Foreskin keratinocyte (primary cell): ENCODE measurements at places on chromosomes 7 and 10. TPM values are rescaled to one million over a fixed set of nuclear protein-coding genes. Genes with fewer than 3 reads are reported as not detected.

GRCh38 chr10:36220151-36220550 lies 578.1 kb upstream of the FZD8 start:
- DNase-seq = no peak

- no peak for DNase-seq
Observed at GRCh38 chr7:44615793-44616192, 9.4 kb downstream of the OGDH start.

DNA sequence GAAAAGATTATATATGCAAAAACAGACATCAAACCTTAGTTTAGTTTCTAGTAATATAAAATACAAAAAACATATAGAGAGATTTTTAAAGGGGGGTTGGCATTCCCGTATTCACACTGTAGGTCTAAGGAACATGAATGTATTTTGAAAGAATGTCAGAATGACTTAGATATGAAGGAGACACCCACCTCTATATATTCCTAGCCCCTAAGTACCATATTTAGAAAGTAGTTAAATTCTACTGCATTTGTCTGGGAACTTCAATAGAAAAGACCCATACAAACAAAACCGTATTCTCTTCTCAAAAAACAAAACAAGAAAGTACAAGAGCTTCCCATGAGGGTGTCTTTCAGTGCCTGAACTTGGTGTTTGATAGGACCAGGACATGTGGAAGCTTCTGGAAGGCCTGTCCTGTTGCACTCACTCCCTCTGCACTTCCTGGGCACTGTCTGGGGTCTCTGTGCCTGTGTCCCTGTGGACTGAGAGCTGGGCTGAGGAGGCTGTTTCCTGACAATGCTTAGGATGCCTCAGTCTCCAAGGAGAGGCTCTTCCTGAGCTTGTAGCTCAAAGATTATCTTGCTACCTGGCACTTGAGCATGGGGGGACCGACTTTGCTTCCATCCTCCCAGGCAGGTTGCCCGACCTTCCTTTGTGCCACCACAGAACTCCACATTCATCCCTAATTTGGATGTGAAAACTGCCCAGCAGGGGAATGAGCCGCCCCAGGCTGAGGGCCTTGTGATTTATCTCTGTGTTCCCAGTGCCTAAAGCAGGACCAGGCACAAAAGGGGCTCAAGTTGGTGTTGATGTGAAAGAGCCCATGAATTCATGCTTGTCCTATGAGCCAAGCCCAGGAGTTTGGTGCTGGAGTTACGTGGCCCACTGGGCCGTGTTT lies 44.4 kb upstream of the KLF6 start:
- no peak for DNase-seq

DNA sequence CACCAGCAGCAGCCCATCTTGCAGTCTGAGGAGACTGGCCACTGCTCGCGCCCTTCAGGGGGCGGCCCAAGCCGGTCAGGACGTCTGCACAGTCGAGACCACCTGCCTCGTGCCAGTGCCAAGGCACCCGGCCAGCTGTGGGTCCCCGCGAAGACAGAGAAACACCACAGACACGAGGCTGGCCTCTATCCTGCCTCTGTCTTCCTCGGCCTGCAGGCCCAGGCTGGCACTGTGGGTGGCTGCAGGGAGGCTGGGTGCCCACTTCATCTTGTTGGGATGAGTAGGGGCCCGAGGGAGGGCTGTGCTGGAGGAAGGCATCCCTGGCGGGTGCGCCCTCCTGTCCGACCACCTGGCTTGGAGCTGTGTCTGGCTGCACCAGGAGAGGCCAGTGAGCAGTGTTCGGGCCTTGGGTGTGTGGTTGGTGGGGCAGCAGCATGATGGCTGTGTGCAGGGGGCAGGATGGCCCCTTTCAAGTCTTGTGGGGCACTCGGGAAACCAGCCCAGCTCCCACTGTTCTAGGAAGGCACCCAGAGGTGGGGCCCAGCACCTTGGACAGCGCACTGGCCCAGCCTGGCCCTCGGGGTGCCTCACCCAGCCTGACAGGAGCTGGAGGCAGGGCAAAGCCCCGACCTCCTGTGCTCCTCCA lies 7.3 kb downstream of the DPYSL4 start:
- no peak for DNase-seq

DNA sequence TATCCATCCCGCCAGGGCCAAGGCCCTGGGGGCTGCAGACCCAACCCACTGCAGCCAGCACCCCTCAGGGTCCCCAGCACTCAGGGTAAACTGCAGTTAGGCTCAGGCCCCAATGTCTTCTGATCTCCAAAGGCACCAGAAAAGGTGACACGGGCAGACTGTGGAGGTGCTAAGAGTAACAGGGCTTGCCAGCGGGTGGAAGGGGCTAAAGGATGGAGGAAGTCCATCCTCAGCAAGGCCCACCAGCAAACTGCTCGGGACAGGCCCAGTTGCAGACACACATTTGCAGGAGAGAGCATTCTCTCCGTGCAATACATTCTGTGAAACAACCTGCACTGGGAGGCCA lies 95.6 kb upstream of the DDC start:
- DNase-seq = no peak

GRCh38 chr10:5523796-5524574 lies 776 bp upstream of the CALML3 start:
- no peak for DNase-seq

GRCh38 chr10:111459967-111460366 lies 383.1 kb downstream of the ADRA2A start:
- DNase-seq = no peak

DNA sequence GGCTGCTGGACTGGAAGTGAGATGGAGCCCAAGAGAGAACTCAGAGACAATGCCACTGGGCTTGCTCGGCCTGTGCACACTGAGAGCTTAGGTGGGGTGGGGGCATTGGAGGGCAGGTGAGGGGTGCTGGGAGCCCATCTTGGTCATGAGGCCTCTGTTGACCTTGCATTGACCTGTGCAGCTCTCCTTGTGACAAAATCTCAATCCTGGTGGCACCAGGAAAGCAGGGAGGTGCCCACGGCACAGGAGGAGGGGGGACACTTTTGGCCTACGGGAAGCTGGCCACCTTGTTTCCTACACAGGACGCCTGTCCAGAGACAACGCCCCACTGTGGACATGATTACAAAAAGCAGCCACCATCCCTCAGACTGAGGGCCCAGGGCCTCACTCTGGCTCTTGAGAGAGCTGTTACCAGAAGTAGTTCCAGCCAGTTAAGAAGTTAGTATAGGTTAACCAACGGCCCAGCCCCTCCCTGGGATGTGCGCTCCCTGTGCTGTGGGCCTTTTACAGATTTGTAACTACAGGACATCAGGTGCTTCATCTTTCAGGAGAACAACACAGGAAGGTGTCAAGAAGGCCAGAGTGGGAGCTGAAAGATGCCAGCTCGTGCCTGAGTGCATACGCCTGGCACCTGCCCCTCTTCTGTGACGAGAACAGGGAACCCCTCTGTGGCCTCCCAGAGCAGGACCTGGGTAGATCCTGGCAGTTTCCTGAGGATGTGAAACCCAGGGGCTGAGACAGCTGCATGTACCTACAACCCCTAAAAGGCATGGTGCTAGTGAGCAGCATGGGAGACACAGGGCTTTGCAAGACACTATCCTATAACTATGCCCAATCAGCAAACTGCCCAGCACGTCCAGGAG lies 10.3 kb downstream of the PKD1L1 start:
- no peak for DNase-seq

- DNase-seq = peak; percentile 22
Observed at GRCh38 chr7:81447351-81447952, 322.4 kb downstream of the HGF start.

- peak; percentile 39 for DNase-seq
Observed at GRCh38 chr10:85641479-85642009, 725.1 kb downstream of the GRID1 start.

GRCh38 chr10:30828164-30828563 lies 198.6 kb upstream of the LYZL2 start:
- no peak for DNase-seq

DNA sequence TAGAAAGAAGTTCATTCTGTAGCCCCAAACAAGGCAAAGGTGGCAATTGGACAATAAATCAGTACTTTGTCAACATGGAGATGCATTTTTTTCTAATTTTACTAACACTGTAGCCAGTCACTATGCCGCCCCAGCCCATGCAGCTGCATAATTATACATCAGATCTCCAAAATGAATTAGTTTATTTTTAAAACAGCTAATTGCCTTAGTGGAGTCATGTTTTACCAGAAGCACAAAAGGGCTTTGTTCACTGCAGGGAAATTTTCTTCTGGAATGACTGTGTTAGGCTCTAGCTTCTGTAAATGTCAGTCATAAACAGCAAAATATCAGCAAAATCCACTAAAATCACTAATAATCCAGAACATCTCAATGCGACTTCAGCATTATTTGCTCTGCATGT lies 20.1 kb upstream of the HDAC9 start:
- DNase-seq = no peak

GRCh38 chr7:157674715-157675426 lies 338.1 kb downstream of the DNAJB6 start:
- no peak for DNase-seq

- no peak for DNase-seq
Observed at GRCh38 chr10:128929131-128929530, 537.9 kb upstream of the MGMT start.

DNA sequence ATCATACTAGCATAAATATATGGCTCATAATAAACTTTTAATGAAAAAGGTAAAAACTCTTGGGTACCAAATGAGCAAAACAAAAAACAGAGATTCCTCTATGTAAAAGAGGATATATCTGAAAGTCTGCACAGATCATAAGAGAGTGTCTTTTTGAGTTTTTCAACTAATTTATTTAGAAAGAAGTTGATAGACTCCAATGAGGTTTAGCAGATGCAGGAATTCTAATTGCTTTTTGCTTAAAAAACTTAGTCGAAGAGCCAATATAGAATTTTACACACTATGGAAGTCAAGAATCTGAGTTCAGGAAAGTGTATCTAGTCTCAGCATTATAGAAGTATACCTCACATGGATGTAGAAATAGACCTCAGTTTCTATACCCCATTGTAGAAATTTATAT lies 3.4 kb upstream of the MLLT10 start:
- no peak for DNase-seq

GRCh38 chr10:50788951-50789945 lies 49.5 kb downstream of the ASAH2B start:
- no peak for DNase-seq

- DNase-seq = no peak
Observed at GRCh38 chr7:83793558-83793957, 144.6 kb upstream of the SEMA3E start.

DNA sequence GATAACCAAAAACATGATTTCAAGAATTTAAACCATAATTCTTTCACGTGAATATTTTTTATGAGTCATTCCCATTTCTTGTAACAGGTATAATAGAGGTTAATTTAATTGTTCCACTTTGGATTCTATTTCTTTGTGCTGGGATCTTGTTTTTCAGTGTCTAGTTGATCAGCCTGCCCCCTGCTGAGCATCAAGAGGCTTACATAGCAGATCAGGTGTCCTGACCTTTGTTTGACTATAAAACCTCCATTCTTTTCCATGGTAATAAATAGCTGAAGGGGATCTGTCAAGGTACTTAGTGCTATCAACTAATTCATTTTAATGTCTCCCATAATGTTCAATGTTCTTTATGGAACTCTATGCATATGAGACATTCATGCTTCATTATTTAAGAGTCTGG lies 4.9 kb downstream of the COL17A1 start:
- no peak for DNase-seq

JCAD gene
- under 0.01 and 0.03 TPM in 2 replicates for total RNA-seq

CNNM1 gene
- 0.31 and 0.42 TPM in 2 replicates for total RNA-seq

GSTK1 gene
- 106 and 107 TPM in 2 replicates for total RNA-seq

GHRHR gene
- total RNA-seq = not detected in 2 replicates

TRPV5 gene
- not detected in 2 replicates for total RNA-seq

HMX2 gene
- not detected in 2 replicates for total RNA-seq

OTUD1 gene
- 5.5 and 7.6 TPM in 2 replicates for total RNA-seq

CCL26 gene
- total RNA-seq = not detected in 2 replicates

FAM25G gene
- 0.74 TPM in 1 of 2 replicates, not detected in the other for total RNA-seq

ATOH7 gene
- 0.07 TPM in 1 of 2 replicates, not detected in the other for total RNA-seq

BET1 gene
- 23.9 and 26.7 TPM in 2 replicates for total RNA-seq

TFAM gene
- 34.9 and 51.5 TPM in 2 replicates for total RNA-seq

OR2A42 gene
- not detected in 2 replicates for total RNA-seq
